ENCODE measurements at places on chromosomes 7 and 10.

GRCh38 chr7:45055594-45056219 lies 33.1 kb downstream of the NACAD start:
- DNase-seq: no peak

GRCh38 chr10:88045096-88045495 lies 181.7 kb downstream of the PTEN start:
- no peak for DNase-seq

GRCh38 chr7:70505468-70505867 lies 626.5 kb upstream of the GALNT17 start:
- no peak for DNase-seq

DNA sequence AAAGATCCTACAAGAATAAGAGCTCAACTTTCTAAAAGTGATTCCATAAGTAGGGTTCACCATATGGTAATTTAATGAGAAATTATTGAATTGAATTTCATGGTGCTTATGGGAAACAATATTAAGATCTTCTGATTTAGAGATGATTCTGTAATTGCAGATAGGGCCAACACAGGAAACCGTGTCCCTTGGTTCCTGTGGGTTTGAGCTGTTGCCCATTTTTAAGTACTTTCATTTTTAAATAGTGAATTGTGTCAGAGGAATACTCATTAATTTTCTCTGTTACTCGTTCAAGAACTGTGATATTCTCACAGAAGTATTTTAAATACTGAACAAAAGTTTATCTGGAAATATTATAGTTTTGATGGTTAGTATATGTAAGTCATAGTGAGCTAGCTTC lies 129.2 kb downstream of the SRI start:
- no peak for DNase-seq

DNA sequence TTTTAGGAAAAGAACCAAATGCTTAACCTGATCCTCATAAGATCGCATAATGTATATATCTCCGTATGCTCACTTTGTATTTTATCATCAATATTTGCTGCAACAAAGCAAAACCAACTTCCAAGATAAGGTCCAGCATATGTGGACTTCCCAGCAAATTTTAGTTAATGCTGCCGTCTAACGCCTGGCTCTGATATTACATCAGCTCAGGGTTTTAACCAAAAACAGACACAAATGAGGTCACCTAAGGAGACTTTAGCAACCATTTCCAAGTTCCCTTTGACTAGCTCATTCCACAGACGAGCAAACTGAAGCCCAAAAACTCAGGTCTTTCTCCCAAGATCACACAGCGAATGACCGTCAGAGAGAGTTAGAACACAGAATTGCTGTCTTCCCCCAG lies 59.4 kb upstream of the UCN3 start:
- no peak for DNase-seq

- no peak for DNase-seq
Measured at GRCh38 chr7:41478187-41478586, 224.7 kb downstream of the INHBA start.

Measured in stimulated activated CD8-positive, alpha-beta memory T cell treated with anti-CD3 and anti-CD28 coated beads, Interleukin-4, amount 100 ng/mL, for 1 hour (primary cell).